ENCODE measurements at places on chromosomes 1 and 21.

DNA sequence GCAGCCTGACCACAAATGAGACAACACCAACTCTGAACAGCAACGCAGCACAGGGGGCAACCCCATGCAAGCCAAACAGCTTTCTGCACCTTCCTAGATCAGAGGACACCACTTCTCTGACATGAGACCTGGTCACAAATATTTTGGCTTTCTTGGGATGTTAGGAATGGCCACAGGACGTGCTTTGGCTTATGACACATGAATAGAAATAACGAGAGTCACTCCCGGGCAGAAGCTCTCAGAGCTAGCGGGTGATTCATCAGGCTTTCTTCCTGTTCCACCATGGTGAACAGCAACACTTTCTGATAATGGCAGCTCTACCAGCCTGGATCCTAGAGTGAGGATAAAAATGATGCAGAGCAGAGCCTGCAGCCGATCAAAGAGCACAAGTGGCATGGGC is 39.4 kb downstream of the PAFAH2 start:
- peak; percentile 88 for DNase-seq

DNA sequence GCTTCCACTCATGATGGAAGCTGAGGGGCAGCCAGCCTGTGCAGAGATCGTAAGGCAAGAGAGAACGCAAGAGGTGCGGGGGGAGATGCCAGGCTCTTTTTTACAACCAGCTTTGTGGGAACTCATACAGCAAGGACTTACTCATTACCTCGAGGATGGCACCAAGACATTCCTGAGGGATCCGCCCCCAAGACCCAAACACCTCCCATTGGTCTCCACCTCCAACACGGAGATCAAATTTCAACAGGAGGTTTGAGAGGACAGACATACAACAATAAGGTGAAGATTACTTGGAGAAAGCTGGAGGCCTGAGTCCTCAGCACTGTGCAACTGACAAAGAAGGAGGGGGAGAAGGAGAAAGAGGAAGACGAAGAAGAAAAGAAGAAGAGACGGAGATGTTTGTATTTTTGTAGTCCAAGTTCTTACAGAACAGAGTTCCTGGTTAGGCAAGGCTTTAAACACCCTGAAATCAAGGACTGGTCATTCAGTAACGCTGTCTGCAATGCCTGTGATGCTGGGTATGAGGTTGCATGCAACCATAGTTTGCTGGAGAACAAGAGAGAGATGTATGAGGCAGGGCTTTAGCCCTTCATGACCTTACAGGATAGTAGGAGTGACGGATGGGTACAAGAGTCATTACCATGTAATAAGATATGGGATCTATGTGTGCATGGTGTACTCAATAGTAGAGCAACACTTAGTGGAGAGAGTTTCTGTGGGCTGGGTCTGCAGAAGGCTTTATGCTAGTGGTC is 19.7 kb upstream of the GALNT2 start:
- DNase-seq, result no peak

- DNase-seq, result peak; percentile 35
These were observed 3.5 kb downstream of the WLS start for GRCh38 chr1:68228851-68229250.

DNA sequence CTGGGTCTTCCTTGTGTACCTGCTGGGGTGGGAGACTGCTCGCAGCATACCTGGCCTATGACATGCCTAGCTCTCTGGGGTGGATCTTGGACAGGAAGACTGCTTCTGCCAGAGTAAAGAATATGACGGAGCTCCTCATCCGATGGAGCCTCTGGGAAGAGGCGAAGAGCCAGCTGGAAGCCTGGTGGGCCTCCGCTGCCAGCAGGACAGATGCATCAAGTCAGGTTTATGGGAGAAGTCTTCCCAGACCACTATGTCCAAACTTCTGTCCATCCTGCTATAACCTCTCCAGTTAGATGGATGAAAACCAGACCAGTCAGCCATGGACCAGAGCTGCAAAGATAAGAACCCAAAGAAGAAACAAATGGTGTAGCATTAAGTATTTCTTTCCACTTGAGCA is 27.7 kb upstream of the NGF start:
- no peak for DNase-seq

- no peak for DNase-seq
These were observed 36.6 kb downstream of the WNT3A start for GRCh38 chr1:228043281-228043848.

GRCh38 chr21:42699196-42699595 is 45.8 kb downstream of the PDE9A start:
- DNase-seq, result no peak

GRCh38 chr1:15020943-15021745 is 132.4 kb upstream of the TMEM51 start:
- no peak for DNase-seq

DNA sequence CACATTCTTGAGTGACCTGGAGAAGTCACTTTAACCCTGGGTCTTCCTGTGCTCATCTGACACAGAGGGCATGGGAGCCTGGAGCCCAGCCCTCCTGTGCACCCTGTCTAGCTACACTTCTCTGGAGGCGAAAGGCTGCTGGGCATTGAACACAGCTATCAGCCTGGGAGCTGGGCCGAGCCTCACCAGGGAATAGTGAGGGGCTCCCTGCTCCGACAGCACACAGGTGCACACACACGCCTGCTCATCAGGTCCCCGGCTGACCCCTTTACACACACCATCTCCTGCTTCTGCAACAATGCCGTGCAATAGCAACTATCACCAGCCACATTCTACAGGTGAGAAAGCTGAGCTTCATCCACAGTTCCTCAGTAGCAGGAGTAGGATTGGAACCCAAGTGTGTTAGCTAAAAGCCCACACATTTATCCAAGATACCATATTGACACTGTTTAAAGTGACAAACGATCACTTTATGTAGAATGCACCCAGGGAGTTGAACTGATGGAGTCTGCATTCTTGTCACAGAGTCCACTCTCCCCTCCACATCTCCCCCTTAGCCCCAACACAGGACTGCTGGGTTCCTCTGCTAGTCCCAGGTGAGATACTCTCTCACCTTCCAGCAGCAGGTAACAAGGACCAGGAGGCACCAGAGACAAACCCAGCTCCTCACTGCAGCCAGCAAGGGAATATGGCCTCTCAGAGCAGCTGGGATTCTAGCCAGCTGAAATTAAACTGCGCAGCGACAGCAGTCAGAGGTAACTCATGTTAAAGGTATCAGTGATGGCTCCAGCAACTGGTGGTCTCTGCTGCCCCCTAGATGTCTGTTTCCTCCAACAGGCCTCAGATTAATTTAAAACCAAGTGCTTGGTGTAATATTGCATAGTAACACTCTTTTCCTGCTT is 18.3 kb upstream of the CAPN8 start:
- peak; percentile 33 for DNase-seq

DNA sequence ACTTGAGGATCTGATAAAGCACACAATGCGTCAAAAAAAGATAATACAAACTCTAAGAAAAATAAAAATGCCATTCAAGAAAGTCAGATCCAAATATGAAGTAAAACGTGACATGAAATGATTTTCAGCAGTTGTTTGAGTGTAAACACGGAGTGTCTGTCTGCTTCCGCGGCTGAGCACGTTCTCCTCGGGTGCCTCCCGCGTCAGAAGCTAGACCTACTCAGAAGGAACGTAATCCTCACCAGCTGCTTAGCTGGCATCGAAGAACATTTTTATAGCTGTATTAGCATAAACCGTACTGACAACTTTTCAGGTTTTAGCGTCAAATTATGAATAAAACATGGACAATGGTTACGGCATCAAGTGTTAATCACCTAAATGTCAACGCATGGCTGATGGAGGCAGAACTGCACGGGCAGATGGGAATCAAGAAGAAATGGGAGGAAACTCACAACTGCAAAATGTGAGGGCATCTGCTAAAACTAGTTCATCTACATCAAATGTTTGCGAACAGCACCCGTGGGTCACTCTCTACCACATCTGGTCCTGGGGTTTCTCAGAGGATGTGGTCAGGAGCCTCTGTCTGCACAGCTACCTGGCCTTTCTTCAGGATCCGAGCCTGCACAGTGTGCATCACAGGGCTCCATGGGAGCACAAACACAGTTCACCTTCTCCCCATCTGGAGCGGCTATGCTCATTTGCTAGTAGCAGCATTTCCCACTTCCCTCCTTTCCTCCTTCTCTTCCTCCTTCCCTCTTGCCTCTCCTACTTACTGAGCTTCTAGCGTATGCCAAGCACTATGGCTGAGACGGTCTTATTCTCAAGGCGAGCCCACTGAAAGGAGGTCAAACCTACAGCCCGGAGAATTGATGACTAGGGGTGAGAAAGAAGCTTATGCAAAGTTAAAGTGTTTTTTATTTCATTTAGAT is 40.0 kb downstream of the RCAN1 start:
- DNase-seq, result peak; percentile 51
